RPMI7951 (cell line): ENCODE measurements at places on chromosomes 3 and 15. TPM values are rescaled to one million over a fixed set of nuclear protein-coding genes. Genes with fewer than 3 reads are reported as not detected.

GRCh38 chr3:123329636-123330340 lies 119.1 kb downstream of the ADCY5 start:
- no peak for DNase-seq

DNA sequence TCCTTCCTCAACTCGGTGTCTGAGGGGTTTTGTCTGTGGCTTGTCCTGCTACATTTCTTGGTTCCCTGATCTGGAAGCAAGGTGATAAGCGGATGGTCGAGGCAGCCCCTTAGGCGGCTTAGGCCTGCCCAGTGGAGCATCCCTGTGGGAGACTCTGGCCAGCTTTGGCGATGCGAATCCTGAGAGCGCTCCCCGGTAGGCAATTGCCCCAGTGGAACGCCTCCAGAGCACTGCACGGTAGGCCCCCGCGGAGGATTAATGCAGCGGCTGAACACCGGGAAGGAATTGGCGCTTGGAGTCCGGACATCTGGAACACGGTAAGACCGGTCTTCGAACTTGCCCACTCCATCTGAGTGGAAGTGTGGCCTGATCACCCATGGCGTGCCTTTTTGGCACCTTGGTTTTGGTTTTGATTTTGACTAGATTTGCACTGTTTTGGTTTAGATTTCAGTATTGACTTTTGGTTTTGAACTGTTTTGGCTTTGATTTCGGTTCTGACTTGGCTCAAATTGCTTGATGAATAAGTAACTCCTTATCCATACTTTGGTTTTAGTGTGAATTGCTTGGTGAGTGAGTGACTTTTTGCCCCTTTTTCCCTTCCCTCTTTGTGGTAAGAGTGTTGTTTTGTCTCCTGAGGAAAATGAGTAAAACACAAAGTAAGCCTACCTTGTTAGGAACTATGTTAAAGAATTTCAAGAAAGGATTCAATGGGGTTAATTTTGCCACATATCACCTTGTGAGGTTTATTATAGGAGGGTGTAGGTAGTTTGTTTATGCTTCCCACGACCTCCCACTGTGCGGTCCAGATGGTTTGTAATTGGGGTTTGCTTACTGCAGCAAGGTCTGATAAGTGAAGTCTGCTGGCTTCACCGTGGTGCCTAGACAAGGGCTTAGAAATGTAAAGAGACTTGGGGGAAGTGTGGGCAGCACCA lies 27.1 kb upstream of the GPR156 start:
- DNase-seq = no peak

- peak; percentile 93 for DNase-seq
Observed at GRCh38 chr3:12750658-12751071, 8.4 kb downstream of the TMEM40 start.

Gene BSN
- under 0.01 and 0.10 TPM in 2 replicates for total RNA-seq

GRCh38 chr3:149536429-149536828 lies 61.9 kb downstream of the TM4SF4 start:
- peak; percentile 67 for DNase-seq

Gene DHX30
- 57.2 and 58.3 TPM in 2 replicates for total RNA-seq

Gene FOXP1
- total RNA-seq = 28.1 and 35.9 TPM in 2 replicates

Gene GP5
- total RNA-seq = not detected in 2 replicates

Gene DAPK2
- under 0.01 and 0.49 TPM in 2 replicates for total RNA-seq

DNA sequence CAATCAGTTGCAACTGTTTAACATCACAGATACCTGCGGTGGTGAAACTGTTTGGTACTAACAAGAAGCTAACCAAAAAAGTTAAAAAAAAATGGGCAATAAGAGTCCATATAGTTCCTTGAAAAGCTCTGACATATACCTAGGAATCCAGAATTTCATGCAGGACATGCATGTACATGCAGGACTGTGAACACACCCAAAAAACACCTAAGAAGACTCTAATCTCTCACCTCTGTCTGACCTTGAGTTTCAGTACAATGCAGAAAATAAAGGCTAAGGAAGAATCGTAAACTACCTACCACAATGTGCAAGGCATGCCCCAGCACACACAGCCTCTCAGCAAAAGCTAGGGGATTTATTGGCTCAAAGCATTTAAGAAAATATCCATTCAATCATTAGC lies 110.7 kb upstream of the GOLGA8J start:
- no peak for DNase-seq

DNA sequence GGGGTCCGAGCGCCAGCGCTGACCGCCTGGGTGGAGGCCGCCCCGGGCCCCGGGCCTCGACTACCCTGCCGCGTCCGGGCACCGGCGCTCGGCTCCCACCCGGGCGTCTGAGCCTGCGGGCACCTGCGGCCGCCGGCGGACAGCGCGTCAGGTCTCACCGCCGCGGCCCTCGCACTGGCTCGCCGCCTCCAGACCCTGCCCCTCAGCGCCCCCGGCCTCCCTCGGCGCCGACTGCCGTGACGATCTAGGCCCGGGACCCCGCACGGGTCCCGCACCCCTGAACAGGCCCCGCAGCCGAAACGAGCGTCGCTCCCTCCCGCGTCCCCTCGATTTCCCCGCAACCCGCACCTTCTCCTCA lies 297 bp downstream of the PRC1 start:
- no peak for DNase-seq

- no peak for DNase-seq
Observed at GRCh38 chr3:39413691-39414420, 7.3 kb downstream of the RPSA start.

DNA sequence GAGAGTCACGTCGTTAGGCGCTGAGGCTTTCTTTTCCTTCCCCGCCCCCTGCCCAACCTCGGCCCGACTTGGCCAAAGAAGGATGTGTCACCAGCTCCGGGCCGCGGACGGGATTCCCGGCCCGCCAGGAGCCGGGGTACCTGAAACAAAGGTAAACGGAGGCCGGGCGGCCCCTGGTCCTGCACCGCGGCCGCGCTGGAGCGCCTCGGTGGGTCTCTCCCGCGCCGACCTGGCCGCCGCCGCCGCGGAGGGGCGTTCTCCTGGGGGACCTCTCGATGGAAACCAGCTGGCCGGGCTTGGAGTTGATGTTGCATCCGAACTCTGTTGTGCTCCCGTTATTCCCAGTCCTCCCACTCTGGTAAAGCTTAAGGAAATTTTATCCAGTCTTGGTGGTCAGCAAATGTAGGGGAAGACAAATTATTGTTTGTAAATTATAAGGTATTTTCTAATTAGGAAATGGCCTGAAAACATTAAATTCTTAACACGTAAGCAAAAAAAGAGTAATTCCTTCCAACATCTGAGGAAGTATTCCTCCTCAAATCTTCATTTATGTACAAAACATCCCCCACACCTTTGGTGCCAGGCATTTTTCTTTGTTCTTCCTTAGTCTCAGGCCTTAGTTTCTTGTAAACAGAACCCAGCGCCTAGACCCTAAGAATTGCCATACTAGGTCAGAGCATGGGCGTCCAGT lies 888 bp downstream of the PPP2R3A start:
- no peak for DNase-seq

DNA sequence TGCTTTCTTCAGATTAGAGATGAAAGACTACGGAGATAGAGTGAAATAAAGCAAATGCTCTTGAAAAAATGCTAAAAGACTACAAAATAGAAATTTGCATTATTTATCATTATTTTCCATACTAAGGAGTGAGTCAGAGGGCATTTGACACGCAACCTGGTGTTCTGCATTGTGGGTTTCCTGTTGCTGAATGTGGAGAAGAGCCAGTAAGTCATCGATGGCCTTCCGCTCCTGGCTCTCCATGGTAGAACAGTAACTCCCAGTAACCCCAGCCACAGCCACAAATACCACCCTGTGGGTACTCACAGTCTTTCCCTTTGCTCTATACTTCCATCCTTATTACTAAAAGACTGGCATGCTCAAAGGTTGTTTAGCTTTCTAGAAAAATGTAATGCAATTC lies 61.5 kb downstream of the CGGBP1 start:
- DNase-seq = peak; percentile 79

DNA sequence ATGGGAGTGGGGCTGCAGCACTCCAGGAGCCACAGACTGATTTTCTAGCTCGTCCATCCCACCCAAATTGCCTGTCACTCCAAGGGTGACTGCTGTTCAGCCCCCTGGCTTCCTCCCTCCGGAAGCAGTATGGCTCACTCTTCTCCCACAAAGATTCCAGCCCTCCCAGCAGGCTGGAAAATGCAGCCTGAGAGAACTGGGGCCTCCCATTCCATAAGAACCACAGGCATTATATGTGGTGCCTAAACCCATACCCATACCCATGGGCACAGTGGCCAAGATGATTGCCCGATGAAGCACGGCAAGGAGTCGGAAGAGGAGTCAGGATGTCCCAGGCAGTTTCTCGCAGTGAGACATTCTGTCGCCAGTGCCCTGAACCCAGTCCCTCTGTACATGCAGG lies 6.0 kb upstream of the VILL start:
- DNase-seq = no peak

DNA sequence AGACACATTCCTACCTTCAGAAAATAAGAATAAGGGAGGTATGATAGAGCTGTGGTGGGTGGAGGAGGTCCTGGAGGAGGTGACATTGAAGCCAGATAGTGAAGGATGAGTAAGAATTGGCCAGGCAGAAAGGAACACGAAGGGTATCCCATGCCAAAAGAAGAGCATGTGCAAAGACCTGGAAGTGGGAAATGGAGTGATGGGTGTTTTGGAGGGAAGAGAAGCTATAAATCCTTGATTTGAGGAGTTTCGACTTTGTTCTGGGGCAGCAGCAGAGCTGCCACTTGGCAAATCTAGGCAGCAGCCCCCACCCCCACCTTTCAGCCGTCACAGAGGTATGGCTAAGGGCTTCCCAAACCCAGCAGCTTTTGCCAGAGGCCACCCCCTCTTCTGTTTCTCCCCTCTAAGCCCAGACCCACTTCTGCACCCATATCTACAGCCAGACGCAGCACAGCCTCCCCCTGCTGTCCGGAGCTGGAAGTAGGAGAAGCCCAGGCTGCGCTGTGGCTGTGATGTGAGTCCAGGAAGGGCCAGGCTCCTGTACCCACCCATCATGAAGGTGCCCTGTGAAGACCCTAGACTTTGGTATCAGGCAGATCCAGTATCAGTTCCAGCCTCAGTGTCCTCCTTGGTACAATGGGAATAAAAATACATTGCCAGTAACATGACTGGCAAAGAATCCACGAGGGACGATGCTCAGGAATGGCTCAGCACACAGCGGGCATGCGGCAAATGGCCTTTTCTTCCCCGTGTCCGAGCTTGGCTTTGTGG lies 188.7 kb upstream of the LINGO1 start:
- DNase-seq = peak; percentile 42

DNA sequence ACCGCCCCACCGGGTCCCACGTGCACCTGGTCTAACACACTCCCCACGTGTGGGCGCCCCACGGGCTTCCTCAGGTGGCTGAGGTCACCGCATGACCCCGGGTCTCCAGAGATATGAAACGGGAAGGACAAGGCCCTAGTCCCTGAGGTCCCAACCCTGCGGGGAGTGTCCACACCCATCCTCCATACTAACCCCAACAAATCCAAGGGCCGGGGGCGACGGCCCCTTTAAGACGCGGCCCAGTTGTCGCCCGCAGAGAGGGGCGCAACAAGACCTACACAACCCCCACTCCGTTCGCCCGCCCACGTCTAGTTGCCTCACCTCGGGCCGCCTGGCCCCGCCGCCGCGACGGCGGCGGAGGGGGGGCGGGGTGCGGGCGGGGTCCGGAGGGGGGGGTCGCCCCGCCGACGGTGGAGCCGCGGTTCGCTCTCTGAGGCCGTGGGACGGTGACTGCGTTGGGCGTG lies 396 bp downstream of the INO80 start:
- peak; percentile 66 for DNase-seq

DNA sequence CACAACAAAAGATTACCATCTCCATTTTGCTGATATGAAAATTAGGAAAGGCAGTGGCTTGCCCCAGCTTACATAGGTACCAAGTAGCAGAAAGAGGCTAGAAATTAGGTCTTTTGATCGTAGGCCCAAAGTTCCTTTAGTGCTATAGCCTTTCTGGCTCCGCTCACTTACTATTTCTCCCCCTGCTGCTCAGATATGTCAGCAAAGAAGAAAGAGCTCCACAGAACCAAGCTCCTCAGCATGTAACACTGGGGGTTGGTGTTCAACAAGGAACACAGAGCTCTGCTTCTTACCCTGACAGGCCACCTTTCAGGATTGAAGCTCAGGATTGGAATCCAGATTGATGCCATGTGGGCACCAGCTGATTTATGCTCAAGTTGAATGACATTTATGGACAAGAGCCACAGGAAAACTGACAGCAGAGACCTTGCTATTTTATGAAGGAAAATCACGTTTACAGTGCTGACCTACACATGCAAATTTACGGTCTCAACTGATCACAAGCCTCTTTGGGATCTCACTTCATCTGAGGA lies 6.1 kb upstream of the IL12A start:
- no peak for DNase-seq

Gene MPI
- 142 and 162 TPM in 2 replicates for total RNA-seq

Gene FOXB1
- not detected in 2 replicates for total RNA-seq

- DNase-seq = peak; percentile 29
Observed at GRCh38 chr3:114659109-114660061, 365.6 kb downstream of the TIGIT start.

Gene GOLGA6B
- not detected in 2 replicates for total RNA-seq

DNA sequence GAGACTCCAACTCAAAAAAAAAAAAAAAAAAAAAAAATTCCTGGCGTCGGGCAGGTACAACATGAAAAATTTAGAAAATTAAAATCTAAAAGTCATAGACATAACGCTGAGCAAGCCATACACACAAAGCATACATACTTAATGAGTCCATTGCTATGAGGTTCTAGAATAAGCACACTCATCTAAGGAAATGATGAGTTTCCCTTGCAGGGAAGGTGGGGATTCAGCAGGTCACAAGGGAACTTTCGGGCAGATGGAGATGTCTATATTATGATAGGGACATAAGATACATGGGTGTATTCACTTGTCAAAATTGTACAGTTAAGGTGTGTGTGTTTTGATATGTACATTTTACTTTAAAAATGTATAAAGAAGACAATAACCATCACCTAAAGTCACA lies 120.2 kb upstream of the LIPC start:
- no peak for DNase-seq

DNA sequence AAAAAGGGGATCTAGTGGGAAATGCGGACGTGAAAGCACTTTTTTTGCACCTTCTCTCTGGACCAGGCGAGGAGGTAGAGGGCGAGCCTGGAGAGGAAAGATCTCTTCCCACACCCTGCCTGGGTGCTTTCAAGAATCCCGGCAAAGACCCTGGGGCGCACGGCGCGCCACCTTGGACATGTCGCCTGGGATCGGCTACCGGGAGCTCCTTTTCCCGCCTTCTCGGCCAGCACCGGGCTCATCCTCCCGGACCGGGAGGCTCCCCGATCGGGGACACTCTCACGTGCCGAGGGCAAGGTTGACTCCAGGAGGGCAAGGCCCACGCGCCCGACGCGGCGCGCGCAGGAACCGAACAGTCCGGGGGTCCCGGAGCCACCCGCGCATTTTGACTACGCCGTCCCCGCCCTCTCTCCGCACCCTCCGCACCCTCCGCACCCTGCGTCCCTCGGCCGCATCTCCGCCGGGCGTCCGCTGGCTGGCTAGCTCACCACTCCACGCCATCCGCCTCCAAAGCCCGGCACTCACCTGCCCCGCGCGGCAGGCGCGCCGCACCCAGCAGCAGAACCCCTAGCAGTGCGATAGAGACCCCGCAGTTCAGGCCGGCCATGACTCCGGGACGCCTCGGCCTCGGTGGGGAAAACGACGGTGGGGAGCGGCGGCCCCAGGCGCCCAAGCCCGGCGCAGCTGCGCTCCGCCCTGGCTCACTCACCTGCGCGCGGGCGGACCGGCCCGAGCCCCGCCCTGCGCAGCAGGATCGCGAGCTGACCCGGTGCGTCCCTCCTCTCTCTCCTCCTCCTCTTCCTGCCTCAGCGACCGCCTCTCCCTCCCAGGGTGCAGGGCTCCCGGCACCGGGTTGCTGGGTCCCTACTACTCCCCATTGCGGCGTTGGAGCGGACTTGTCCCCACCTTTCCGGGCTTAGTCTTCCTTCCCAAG lies at the start of gene CDCP1:
Gene CDCP1 (minus strand): TSS at position 698 of the 934 bp plus-strand sequence. CDS start 91 bp downstream, at position 607.
- peak; percentile 37 for DNase-seq

Gene STIMATE
- 10.5 and 12.1 TPM in 2 replicates for total RNA-seq

GRCh38 chr15:62465173-62465572 lies 300.1 kb upstream of the C2CD4B start:
- DNase-seq = no peak
